Left forelimb (tissue), 1 donor: ENCODE measurements at places on chromosomes 12 and 14.

DNA sequence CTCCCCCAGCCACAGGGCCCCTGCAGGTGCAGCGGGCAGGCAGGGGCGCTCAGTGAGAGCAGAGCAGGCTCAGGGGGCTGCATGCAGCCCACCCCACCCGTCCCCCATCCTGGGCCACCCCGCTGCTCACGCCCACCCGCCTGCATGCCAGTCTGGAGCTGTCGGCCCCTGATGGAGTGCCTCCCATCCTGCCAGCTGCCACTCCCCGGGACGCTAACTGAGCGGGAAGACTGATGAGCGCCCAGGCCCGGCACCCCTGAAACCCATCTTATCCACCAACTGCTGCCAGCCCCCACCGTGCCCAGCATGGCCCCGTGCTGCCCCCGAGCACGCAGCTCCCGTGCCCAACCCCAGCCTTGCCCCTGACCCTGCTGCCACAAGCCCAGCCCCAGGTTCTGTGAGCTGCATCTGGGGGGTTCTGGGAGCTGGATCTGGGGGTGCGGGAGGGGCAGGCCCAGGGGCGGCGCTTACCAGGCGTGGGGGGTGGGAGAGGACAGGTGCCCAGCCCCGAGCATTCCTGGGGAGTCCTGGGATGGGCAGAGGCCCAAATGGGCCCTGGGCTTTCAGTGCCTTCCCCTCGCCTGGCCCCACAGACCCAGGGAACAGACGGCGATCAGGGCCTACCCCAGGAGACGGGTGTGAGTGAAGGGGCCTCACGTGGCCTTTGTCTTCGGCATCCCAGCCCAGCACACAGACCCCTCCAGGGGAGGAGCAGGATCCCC, 13.3 kb downstream of the AKT1 start:
- DNase-seq = no peak

DNA sequence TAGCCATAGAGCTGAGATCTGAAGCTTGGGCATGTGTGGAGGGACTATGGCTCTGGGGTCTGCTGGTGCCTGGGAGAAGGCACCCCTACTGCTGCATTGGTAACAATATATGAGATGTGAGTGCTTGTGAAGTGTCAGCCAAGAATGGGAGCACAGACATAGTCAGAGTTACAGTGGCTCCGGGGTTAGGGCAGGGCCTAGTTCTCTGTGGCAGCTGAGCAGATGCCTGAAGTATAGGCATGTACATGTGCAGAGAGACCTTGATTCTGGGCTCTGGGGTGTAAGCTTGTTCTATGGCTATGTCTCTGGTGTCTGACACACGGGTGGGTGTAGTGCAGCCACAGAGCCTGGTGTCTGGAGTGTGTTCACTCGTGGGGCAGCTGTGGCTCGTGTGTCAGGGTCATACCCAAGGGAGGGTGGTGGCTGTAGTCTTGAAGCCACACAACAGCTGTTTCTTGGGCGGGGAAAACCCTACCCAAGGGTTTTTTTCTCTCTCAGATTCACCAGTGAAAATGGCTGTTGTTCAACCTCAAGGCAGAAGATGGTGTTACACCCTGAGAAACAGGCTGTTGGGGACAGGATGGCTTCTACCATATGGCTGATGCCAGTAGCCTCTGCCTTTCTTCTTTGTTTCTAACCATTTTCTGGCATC, 11.9 kb upstream of the TCL1A start:
- DNase-seq = no peak

- DNase-seq = no peak
These were observed 12.2 kb downstream of the TEP1 start for GRCh38 chr14:20400965-20401593.

DNA sequence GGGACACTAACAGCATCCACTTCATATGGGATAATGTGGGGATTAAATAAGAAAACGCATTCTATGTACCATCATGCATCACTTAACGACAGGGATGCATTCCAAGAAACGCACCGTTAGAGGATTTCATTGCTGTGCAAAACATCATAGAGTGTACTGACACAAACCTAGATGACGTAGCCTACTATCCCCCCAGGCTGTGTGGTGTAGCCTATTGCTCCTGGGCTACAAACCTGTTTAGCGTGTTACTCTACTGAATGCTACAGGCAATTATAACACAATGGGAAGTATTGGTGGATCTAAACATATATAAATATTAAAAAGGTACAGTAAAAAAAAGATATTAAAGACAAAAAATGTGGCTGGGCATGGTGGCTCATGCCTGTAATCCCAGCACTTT, 230.6 kb downstream of the KSR2 start:
- no peak for DNase-seq

DNA sequence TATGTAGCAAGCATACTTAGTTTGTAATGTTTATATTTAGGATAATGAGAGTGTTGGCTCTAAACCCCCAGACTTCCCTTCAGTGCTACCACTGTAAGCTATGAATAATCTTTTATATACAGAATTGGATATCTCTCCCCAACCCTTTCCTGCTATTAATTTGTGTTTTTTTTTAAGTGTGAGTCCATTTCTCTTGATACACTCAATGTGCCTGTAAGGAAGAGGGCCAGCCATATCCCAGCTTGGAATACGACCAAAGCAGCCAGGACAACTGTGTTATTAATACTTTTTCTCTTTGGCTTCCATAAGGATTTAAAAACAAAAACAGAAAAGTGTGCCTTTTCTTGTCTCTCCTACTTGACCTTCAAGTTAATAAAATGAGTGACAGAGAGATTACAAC, 116.7 kb downstream of the SNAPC1 start:
- no peak for DNase-seq

DNA sequence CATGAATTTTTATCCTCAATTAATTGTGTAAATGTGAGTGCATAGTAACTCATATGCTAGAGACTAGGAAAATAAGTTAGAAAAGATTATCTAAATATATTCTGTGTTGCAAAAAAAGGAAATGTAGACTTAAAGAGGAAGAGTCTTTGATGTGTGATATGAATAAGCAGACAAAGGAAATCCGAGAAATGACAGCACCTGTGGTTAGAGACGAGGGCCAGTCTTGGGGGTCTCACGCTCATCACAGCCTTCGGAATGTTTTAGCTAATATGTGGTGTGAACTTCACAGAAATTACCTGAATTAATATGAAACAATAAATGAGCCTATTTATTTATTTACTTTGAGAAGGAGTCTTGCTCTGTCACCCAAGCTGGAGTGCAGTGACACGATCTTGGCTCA, 11.6 kb downstream of the ATP6V0A2 start:
- no peak for DNase-seq

GRCh38 chr12:84508851-84509260, 403.7 kb downstream of the SLC6A15 start:
- no peak for DNase-seq

DNA sequence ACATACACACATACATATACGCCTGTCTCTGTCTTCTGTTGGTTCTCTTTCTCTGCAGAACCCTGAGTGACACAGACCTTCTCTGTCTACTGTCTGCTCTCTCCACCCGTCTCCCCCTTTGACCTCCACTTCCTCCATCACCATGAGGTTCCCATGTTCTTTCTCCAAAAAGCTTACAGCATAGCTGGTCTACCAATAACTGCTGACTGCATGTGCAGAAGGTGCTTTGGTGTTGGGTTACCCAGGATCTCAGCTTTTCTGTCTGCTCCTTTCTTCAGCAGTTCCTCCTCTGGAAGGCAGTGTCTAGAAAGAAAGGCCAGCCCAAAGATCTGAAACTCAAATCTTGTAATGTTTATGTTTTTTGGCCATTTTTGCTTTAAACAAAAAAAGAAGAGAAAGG, 125.6 kb downstream of the SMOC1 start:
- DNase-seq = peak; percentile 18

GRCh38 chr12:45178771-45179170, 37.1 kb upstream of the ANO6 start:
- DNase-seq = no peak

DNA sequence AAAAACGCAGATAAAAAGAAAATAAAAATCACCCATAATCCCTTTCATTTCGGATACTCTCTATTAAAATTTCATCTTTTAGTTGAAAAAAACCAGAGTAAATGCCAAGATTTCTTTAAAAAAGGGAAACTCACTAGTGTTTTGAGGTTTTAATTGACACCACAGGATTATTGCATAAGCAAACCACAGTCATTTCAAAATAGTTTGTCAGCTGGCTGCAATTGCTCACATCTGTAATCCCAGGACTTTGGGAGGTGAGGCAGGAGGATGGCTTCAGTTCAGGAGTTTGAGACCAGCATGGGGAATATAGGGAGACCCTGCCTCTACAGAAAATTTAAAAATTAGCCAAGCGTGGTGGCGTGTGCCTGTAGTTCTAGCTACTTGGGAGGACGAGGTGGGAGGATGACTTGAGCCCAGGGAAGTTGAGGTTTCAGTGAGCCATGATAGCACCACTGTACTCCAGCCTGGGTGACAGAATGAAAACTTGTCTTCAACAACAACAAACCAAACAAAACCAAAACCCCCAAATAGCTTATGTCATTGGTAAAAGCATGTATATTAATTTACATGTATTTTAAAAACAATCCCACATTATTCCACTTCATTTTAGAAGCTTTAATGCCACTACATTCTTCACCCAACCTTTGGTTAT, 48.8 kb downstream of the SYNE2 start:
- no peak for DNase-seq

DNA sequence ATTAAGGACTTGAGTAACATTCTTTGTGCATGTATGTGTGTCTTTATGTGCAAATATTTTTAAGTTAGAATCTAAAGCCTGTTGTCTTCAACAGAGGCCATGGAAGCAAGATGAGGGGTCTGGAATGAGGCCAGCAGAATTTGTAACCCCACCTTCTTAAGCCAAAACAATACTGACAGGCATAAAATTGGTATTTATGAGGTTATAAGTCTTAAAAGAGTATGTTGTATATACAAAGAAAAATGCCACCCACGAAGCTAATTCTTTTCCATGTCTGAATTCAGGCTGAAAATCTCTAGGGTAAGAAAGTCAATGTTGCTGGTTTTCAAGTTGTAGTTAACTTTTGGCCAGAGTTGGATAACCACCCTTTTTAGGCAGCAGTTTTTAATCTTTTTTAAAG, 86.2 kb upstream of the TMTC1 start:
- no peak for DNase-seq

GRCh38 chr14:80116157-80116556, 95.1 kb downstream of the DIO2 start:
- no peak for DNase-seq

- no peak for DNase-seq
These were observed 13.8 kb downstream of the MTHFD1 start for GRCh38 chr14:64401949-64402348.

DNA sequence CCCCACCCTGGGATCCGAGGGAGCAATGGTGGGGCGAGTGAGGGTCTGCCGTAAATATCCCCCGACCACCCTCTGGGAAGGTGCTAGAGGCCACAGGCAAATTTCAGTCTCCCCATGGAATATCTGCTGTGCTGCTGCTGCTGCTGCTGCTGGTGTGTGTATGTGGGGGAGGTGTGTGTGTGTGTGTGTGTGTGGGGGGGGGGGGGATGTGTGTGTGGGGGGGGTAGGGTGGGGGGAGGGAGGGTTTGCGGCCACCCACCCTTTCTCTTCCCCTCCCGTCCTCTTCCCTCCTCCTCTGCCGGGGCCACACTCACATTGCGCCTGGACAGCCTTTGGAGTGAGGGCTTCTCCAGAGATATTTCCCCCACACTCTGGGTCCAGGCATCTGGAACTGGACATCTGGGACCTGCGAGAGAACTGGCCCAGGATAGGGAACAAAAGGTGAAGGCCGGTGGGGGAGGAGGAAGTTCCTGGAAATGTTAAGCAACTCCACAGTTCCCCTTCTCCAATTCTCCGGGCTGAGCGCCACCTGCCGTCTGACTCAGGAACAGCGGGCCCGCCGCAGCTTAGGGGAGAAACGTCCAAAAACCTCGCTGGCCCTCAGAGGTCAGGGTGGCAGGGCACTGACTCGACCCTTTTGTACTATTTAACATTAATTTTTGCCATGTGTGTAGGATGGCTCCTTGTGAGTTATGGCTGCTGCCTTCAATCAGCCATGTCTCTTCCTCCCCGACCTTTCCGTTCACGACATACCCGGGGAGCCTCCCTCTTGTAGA, at the start of gene C1RL:
Gene C1RL, minus strand, starts transcription at position 419 of the 776 bp plus-strand sequence. Its CDS starts 34 bp downstream, at position 385.
- peak; percentile 90 for DNase-seq

DNA sequence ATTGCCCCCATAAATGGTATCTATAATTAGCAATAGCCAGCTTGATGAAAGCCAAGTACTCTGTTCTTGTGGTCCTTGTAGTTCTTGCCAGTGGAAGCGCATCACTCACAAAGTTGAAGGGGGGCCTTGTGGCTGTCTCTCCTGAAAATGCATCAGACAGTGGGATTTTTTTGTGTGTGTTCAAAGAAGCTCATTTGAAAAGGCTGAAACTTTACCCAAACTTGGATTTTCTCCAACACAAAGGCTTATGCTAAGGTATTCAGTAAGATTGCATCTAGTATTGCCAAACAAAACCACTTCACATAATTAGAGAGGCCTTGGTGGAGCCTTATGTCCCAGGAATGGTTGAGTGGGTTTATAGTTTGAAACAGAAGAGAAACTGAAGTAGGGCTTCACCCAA, 216.7 kb upstream of the TMTC1 start:
- no peak for DNase-seq

DNA sequence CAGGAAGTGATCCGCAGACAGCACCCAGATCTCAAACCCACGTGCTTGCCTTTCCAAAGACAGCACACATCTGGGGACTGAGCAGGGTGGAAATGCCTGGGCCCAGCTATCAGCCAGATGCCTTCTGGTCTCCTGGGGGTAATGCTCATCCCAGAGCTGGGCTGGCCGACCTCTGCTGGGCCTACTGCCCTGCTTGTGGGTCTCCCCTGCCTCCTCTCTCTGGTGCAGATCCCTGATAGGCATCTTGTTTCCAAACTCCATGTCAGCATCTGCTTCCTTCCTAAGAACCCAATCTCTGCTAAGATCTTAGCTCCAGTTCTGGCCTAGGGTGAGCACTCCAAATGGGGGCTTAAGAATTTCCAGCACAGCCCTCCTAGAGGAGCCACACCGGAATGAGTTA, 1043.0 kb downstream of the VRK1 start:
- DNase-seq = no peak

GRCh38 chr12:104049903-104050356, at the start of gene GLT8D2:
TSS of gene GLT8D2 (minus strand) at chr12:104050187. CDS start at chr12:104019648, 30,539 bp downstream.
- peak; percentile 90 for DNase-seq

DNA sequence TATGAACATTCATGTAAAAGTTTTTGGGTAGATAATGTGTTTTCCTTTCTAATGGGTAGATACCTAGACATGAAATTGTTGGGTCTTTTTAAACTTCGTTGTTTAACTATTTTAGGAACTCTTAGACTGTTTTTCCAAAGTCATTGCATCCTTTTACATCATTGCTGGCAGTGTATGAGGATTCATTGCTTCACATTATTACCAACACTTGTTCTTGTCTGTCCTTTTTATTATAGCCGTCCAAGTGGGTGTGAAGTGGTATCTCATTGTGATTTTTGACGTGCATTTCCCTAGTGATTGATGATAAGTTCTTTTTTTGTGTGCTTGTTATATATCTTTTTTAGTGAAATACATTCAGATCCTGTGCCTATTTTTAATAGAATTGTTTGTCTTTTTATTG, 39.4 kb downstream of the USP15 start:
- DNase-seq = no peak

GRCh38 chr12:106018286-106018685, 120.5 kb downstream of the NUAK1 start:
- DNase-seq = no peak

GRCh38 chr12:57707250-57707649, 13.3 kb downstream of the OS9 start:
- DNase-seq = no peak

GRCh38 chr14:37594971-37595808, at the start of the genes FOXA1 and TTC6:
TSS of gene FOXA1 (minus strand) at chr14:37595249. CDS start at chr14:37594972, 277 bp downstream.
TSS of gene TTC6 (plus strand) at chr14:37595629. CDS start at chr14:37622065, 26,436 bp downstream.
- DNase-seq = no peak

GRCh38 chr14:74571901-74572725, 39.9 kb downstream of the LTBP2 start:
- DNase-seq = no peak

- no peak for DNase-seq
These were observed 198.1 kb downstream of the ERC1 start for GRCh38 chr12:1189163-1189562.

- no peak for DNase-seq
These were observed 41.4 kb downstream of the C14orf132 start for GRCh38 chr14:96080571-96080970.
